ENCODE measurements at places on chromosomes 3 and 15.

DNA sequence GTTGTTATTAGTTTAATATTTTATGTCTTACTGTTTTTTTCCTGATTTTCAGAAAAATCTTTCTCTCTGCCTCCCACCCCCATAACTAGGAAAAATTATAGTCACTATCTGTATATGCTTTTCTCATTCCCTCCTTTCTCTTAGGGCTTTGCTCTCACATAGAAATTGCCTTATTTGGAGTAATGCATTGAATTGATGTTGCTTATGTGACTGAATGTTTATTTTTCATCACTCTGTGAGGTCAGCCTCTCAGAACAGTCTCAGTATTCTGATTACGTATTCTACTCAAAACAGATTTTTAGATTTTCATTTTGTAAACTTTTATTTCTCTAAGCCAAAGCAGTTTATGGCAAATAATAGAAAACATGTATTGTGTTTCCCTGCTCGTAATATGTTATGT, 121.0 kb downstream of the SLMAP start:
- DNase-seq, result no peak

DNA sequence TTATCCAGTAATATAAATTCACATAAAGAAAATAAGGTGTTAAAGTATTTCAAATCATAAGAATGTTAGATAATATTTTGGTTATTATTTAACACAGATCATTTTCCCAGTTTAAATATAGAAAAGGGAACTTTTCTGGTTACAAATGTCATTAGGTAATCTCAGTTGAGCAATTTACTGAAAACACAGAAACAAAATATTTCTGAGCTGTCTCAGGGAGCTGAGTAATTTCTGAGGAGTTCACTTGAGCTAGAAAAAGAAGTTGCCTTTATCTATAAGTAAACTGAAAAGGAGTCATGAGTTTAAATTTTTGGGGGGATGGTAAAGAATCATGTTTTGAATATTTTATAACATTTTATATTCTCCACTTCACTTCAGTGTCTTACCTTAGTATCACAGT, 855.4 kb upstream of the ARPP21 start:
- no peak for DNase-seq

GRCh38 chr3:112582244-112582874, 20.5 kb downstream of the SLC35A5 start:
- peak; percentile 38 for DNase-seq

GRCh38 chr3:58608648-58609047, 31.5 kb upstream of the FAM107A start:
- DNase-seq, result no peak

DNA sequence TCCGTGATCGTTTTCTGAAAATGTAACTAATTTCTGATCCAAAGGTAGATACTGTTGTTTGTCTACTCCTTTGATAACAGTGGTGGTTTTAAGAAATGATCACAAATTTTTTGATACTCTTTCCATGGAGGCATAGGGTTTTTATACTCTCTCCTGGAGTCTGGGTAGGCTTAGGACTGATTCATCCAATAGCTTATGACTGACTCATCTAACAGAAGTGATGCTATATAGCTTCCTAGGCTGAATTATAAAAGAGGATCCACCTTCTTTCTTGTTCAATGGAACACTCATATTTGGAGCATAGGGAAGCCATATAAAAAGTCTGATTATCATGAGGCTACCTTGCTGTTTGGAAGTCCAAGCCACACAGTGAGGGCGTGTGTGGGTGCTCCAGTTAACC, 84.3 kb downstream of the CHST2 start:
- DNase-seq, result no peak

DNA sequence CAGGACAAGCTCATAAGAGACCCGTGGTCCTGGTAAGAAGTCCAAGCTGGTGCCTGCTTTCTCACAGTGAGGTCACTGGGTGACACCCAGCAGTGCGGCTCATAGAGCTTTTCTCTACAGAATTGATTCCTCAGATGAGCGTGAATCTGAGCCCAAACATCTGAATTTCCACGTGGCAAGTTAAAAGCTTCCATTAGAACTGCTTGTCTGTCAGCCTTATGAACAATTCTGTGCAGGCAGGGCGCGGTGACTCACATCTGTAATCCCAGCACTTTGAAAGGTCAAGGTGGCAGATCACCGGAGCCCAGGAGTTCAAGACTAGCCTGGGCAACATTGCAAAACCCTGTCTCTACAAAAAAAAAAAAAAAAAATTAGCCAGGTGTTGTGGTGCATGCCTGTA, 113.1 kb upstream of the ABHD17C start:
- no peak for DNase-seq

- DNase-seq, result no peak
These were observed 22.8 kb upstream of the OSTN start for GRCh38 chr3:191176038-191176785.

DNA sequence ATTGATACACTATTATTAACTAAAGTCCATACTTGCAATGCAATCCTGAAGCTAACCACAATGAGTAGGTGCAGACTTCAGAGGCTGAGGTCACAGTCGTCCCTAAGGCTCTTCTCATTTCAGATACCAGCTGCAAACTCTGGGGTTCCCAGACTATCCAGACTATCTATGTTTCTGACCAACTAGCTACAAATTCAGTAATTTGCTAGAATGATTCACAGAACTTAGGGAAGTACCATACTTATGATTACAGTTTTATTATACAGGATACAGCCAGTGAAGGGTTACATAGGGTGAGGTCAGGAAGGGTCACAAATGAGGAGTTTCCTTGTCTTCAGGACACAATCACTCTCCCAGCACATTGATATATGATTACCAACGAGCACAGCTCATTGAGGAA, 36.5 kb downstream of the PPM1L start:
- no peak for DNase-seq

- peak; percentile 17 for DNase-seq
These were observed 12.4 kb downstream of the GYG1 start for GRCh38 chr3:149003653-149004305.

- DNase-seq, result no peak
These were observed 9.5 kb downstream of the PPP1R14D start for GRCh38 chr15:40819048-40819447.

DNA sequence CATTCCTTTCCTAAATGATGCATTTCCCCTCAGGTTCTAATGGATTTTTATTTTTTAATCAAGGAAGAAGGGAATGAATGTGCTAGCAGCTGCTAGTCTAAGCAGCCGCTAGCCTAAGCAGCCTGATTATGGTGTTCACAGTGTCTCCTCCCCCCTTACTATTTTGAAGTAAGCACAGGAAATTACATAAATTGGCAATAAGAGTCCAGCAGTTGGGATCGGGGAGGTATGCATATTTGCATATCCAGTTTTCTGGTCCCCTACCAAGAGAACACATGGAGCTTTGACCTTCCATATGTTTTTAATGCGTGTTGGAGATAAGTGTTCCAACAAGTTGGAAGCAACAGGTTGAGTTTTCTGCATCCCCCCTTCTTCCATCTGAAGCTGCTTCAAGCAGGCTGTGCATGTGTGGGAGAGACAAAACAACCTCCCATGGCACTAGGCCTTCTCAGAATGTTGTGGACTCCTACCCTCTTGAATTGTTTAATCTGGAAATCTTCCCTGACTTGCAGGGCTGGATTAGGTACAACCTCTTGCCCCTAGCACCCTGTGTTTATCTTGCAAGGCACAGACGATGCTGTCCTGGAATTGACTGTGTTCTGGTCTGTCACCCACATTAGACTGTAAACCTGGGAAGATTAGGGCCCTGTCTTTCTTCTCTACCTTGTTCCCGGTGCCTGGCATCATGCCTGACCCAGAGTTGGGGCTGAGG, 124.8 kb upstream of the LRIG1 start:
- DNase-seq, result no peak

GRCh38 chr3:30502742-30503073, 103.7 kb upstream of the TGFBR2 start:
- DNase-seq, result no peak

DNA sequence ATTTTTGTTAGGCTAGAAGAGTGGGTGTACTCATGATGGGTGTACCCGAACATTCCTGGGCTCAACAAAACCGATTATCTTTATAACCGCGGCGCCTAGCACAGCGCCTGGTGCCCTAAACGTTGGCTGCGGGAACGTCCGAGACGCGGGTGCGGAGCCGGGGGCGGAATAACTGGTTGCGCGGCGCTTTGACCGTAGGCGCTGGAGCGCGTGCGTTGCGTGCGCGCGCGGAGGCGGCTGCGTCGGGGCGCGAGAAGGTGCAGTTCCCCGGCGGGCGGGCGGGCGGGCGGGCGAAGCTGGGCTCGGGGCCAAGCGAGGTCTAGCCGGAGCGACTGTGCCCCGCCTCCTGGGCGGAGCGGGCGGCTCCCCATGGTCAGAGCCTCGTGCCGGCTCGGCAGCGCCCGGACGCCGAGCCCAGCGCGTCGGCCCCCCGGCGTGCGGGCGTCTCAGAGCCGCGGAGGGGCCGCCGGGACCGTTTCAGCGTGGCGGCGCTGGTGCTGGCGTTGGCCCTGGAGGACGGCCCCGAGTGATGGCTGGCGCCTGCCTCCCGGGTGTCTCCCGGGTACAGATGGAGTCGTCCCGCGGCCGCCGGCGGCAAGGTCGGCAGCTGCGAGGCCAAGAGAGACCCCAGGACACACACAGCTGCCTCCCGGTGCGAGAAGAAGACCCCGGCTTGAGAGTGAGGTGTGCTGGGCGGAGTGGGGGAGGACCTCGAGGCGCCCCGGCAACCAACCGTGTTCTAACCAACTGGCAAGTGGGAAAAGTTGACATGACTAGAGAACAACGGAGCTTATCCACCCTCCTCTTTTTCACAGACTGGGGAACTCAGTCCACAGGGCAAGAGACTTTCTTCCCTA, at the start of gene PLAAT1:
TSS of gene PLAAT1 (plus strand) at position 373 of the 857 bp plus-strand sequence. CDS start 14,429 bp downstream, outside the sequence.
- no peak for DNase-seq

- no peak for DNase-seq
These were observed 197.1 kb upstream of the TLE3 start for GRCh38 chr15:70294731-70295305.

- DNase-seq, result peak; percentile 58
These were observed 6.3 kb downstream of the GORASP1 start for GRCh38 chr3:39101022-39101689.

DNA sequence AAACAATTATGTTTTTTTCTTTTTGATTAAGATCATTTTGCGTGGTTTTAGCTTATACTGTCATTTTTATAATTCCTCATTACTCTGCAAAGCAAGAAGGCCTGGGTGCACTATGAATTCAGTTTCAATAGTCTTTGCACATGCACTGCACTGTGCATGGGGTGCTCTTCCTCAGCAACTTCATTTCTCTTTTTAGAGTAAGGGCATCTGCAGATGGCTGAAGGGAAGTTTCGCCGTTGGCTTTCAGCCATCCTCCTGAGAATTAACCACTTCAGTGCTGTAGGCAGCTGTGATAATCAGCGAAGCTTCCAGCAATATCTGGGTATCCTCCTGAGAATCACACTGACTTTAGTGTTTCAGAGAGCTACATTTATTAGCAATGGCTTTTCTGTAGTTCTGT, 284.8 kb downstream of the GBE1 start:
- no peak for DNase-seq
